Right lung (tissue), 10 donors: ENCODE measurements at places on chromosomes 3 and 15.
A peak's percentile ranks its signal among the peaks of the same experiment; 100 is the strongest.

GRCh38 chr3:43971486-43971885 is 270.2 kb upstream of the TOPAZ1 start:
- DNase-seq = no peak

GRCh38 chr3:172153335-172153861 is 114.0 kb downstream of the FNDC3B start:
- peak; percentile 76 for DNase-seq

DNA sequence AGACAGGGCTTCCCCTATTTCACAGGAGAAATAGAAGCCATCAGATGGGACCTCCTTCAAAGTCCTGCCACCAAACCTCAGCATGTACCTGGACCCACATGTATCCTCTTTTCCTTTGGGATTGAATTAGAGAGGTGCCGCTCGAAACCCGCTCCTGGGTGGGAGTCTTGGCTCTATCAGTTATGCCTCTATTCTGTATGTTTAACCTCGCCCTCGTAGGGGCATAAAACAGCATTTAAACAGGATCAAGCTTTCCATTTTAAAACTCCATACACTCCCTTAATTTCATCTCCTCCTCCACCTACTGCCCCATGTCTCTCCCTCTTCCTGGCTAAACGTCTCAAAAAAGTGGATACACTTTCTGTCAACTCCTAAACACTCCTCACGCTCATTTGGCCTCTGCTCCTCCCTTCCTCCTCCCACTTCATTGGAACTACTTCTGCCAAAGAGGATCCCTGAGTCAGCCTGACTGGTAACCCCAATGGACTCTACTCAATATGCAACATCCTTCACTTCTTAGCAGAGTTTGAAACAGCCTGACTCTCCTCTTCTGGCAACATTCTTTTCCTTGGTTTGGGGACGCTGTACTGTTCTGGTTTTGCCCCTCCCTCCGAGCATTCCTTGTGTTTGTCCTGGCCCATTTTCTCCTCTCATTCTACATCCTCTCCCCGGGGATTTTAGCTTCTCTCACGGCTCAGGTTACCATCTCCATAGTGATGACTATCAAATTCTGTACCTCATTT is 23.0 kb upstream of the MUC20 start:
- no peak for DNase-seq

DNA sequence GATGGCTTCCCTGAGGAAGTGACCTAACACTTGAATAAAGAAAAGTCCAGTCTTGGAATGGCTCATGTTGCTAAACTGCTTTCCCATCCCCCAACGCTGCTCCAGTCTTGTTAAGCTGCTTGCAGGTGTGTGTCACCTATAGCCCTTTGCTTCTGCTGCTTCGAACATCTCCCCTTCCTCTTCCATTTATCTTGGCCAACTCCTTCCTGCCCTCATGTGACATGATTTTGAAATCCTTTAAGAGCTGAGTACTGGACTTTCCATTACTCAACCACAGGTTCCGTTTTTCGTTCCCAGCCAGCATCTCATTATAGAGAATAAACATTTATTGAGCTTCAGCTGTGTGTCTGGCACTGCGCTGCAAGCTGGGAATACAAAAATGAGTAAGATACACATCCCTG is 1.7 kb downstream of the ATG7 start:
- DNase-seq = no peak

GRCh38 chr3:183844606-183845005 is 19.2 kb upstream of the MAP6D1 start:
- no peak for DNase-seq

DNA sequence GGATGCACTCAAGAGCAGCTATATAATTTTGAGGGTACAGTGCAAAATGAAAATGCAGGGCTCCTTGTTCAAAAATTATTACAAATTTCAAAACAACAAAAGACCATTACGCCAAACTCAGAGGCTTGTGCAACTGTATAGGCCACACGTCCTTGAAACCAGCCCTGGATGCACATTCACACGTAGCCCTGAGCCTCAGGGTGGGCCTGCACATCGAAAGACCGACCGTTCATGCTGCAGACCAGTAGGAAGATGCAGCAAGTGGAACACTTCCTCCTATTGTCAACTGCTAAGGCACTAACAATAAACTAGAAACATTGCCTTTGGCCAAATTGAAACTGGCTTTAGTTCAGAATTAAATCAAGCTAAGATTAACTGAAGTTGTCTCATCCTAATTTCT is 174.7 kb downstream of the SHOX2 start:
- no peak for DNase-seq

DNA sequence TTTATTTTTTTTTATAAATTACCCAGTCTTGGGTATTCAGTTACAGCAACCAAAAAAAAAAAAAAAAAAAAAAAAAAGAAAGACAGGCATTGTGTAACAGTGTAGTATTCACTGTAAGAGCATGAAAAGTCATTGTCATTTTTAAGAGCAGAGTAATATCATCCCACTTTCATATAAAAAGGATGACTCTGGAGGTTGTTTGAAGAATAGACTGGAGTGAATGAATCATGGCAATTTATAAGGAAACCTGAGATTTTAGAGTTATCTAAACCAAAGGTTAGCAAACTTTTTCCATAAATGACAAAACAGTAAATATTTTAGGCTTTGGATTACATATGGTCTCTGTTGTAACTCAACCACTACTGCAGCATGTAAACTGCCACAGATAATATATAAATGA is 794.9 kb downstream of the NTRK3 start:
- no peak for DNase-seq

DNA sequence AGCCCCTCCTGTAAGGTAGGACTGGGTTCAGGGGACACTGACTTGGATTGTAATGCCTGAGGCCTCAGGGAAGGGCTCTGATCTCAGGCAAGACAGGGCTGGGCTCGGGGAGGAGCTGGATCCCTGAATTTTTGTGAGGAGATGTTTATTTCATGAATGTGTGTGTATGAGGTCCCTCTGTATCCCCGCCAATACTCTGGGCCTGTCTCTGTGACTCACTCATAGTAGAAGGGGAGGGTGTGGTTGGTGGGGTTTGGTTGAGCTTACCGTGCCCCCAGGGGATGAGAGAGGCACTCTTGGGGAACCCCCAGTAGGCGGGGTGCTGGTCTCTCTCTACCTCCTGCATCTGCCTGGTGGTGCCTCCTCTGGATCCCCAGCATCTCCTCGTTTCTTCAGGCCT is 28.1 kb downstream of the RPSA start:
- no peak for DNase-seq

- no peak for DNase-seq
Observed at GRCh38 chr3:32791833-32792232, 26.0 kb upstream of the TRIM71 start.

GRCh38 chr3:101995371-101996046 is 146.2 kb downstream of the NFKBIZ start:
- no peak for DNase-seq

DNA sequence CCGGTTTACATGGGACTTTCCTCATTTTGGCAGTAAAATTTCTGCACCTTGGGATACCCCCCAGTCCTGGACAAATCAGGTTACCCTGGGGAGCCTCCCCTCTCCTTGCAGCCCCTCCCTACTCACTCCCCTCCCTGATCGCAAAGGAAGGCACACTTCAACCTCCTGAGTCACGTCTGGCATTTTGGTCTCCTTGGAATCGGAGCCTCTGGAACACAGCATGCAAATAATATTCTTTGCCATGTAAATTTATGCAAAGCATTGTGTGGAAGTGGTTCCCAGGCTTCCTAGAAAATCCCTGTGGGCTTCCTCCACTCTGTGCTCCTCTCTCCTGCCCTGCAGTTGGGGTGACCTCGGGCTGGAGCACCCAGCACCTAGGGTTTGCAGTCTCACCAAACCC is 11.6 kb downstream of the SCN5A start:
- no peak for DNase-seq

GRCh38 chr3:152780553-152780952 is 54.4 kb upstream of the P2RY1 start:
- no peak for DNase-seq

DNA sequence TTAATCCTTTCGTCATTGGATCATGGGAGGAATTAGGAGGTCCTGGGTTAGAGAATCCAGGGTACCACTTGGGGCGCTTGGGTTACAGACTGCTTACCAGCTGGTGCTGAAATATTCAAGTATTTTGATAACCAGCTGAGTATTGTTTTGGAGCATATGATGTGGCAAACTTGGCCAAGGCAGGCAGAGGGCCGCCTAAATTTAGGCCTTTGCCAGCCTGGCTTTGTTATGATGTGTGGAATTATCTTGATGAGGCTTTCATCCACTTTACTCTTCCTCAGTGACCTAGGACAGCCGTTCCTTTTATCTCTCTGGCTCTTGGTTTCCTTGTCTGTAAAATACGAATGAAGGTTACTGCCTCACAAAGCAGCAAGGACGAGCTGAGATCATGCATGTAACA is 6.9 kb downstream of the COPG1 start:
- no peak for DNase-seq

- DNase-seq = no peak
Observed at GRCh38 chr15:84821501-84822021, 4.4 kb downstream of the ALPK3 start.

GRCh38 chr3:134214239-134214638 is 36.4 kb downstream of the RYK start:
- DNase-seq = no peak

DNA sequence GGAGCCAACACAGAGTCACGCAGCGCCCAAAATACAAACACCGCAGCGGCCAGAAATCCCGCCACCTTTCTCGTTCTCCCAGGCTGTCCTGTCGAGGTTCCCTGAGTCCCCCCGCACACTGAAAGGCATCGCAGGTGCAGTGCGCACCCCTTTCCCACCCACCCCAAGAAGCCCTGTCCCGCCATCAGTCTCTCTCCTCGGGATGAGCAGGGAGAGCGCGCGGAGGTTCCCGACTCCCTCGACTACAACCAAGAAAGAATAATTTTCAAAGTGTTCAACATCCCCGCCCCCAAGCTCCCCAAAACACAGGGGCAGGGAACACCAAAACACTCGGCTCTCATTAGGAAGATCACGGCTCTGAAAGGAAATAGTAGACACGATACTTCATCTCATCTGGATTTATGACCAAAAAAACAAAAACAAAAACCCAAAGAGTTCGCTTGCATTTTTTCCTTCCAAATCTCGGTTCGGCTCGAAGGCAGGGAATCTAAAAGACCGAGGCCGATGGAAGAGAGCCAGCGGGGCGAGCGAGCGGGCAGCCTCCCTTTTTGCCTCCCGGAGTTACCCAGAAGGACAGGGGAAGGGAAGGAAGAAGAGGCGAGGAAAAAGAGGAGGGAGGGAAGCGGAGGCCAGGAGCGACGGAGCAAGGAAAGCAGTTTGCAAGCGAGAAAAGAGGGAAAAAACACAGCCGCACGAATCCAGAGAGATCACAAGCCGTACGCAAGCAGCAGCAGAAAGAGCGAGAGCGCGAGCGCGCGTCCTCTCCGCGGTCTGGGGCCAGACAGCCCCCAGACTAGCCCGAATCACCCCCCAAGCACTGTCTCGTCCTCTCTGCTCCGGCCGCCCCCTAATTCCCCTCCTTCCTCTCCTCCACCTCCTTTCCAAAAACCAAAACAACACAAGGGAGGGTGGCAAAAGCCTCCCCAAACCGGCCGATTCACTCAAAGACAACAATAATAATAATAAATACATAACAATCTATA is 808 bp downstream of the BCL6 start:
- DNase-seq = peak; percentile 81

GRCh38 chr3:97464035-97464434 is 300.5 kb upstream of the ARL6 start:
- no peak for DNase-seq

GRCh38 chr15:81809543-81809942 is 236.3 kb downstream of the MEX3B start:
- DNase-seq = no peak

GRCh38 chr3:50340448-50341329 is at the start of gene RASSF1:
RASSF1 (minus strand) TSS chr3:50340836; CDS start chr3:50340805, 31 bp downstream.
- DNase-seq = peak; percentile 66

DNA sequence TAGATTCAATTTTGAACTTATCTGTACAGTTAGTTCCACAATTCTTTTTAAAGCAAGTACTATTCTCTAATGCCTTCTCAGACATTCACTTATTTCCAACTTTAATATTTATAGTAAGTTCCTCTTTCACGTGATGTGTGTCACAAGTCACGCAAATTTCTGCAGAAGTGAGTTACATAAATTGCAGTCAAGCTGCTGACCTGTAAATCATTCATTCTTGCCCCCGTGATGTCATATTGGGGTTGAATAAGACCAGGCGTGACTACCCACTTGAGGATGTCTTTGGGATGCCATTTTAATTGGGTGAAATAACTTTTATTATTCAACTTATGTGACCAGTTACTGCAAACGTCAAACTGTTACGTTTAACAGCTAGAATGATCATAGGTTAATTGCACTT is 15.1 kb downstream of the PPARG start:
- DNase-seq = no peak

- no peak for DNase-seq
Observed at GRCh38 chr15:67116742-67117141, 51.3 kb downstream of the SMAD3 start.

GRCh38 chr3:111652492-111653180 is 57.5 kb upstream of the ZBED2 start:
- no peak for DNase-seq

GRCh38 chr15:66923438-66923881 is 141.9 kb upstream of the SMAD3 start:
- DNase-seq = no peak

- DNase-seq = no peak
Observed at GRCh38 chr15:88624971-88625490, 3.9 kb downstream of the AEN start.

DNA sequence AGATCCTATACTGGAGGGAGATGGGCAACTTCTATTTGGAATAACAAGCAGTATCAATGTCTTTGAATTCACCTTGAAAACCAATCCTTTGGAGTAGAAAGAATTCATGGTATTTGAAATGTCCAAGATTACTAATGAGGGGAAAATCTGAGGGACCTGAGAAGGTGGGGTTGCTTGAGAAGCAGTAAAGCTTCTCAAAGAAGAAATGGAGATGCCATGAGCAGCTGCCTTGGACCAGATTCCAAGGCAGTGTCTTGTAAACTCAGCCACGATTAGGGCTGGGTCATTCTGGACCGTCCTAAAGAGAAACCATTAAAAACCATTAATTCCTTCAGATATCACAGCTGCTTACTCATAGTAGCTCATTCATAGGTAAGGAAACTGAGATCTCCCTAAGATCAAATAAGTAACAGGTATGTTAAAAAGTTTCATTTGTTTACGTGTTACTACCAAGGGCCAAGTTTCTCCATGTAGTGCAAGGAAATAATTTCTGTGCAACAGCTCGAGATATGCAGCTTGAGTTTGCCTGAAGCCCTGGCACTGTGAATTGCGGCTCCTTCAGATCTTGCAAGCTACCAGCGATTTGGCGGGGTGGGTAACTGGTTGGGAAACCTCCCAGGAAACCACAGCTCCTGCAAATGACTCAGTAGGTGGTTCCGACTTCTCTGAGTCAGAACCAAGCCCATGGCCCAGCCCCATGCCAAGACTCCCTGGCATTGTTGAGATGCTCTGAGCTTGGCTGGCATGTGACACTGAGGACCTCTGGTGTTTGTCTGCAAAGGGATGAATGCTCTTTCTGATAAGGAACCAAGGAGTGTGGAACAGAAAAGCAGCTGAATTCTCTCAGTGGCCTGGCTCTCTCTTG is 296.8 kb downstream of the RORA start:
- DNase-seq = no peak

DNA sequence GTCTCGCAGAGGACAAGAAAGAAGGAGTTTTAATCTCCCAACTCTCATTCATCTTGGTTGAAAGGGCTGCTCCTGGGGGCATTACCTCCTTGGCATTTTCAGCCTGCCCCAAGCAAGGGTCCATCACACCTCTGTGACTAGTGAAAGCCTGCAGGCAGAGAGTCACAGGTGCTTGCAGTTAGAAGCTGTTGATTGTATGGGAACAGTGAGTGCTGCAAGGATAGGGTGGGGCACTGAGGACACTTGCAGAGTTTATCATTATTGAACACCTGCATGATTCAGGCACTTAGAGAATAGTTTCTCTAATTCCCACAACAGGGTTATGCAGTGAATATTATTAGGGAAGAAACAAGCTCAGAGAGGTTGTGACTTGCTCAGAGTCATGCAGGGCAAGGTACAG is 41.7 kb upstream of the IGF2BP2 start:
- DNase-seq = no peak
